Neuronal stem cell (in vitro differentiated cells): ENCODE measurements at places on chromosomes 7 and 10.

DNA sequence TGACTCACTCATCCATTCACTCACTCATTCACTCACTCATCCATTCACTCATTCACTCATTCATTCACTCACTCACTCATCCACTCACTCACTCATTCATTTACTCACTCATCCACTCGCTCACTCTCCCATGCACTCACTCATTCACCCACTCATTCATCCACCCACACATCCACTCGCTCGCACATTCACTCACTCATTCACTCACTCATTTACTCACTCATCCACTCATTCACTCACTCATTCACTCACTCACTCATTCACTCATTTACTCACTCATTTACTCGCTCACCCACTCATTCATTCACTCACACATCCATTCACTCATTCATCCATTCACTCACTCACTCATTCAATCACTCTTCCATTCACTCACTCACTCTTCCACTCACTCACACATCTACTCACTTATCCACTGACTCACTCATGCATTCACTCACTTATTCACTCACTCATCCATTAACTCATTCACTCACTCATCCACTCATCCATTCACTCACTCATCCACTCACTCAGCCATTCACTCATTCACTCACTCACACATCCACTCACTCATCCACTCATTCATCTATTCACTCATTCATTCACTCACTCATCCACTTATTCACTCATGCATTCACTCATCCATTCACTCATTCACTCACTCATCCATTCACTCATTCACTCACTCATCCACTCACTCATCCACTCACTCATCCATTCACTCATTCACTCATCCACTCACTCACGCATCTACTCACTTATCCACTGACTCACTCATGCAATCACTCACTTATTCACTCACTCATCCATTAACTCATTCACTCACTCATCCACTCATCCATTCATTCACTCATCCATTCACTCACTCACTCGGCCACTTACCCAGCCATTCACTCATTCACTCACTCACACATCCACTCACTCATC lies 74.0 kb downstream of the CARD11 start:
- no peak for DNase-seq

GRCh38 chr10:45180507-45180906 lies 134.9 kb downstream of the OR13A1 start:
- DNase-seq = no peak

GRCh38 chr7:131145026-131145425 lies 182.7 kb upstream of the MKLN1 start:
- no peak for DNase-seq

GRCh38 chr10:8829592-8829991 lies 775.1 kb downstream of the GATA3 start:
- DNase-seq = no peak

GRCh38 chr10:48412933-48413332 lies 106.5 kb downstream of the MAPK8 start:
- no peak for DNase-seq

DNA sequence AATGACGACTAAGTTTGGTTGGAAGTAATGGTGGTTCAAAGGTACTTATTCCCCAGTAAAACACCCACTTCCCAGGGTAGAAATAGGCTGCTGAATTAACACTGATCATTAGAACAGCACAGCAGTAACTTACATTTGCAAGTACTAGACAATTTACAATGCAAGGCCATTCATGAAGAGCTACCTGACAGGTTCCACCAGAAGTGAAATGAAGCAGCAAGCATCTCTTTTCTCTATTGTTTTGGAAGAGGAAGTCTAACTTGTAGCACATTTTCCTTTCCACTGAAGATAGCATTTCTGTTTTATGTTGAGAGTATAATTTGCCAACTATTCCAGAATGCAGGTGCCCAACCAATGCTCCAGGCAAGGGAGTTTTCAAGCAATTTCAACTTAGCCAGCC lies 145.9 kb downstream of the CREB5 start:
- no peak for DNase-seq

DNA sequence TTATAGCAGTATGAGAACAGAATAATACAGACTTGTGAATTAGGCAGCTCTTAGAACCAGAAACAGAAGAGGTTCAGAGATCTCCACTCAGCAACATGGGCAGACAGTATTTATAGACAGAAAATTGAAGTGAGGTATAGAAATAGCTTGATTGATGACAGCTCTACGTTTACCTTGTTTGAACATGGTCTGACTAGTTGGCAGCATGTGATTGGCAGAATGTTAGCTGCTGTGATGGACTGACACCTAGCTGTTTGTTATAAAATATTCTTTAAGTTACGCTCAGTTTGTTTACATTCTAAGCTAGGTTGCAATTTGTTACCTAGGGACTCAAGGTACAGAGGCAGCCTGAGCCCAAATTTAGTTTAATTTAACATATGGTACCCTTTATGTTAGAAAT lies 73.7 kb upstream of the TMEM229A start:
- DNase-seq = no peak

DNA sequence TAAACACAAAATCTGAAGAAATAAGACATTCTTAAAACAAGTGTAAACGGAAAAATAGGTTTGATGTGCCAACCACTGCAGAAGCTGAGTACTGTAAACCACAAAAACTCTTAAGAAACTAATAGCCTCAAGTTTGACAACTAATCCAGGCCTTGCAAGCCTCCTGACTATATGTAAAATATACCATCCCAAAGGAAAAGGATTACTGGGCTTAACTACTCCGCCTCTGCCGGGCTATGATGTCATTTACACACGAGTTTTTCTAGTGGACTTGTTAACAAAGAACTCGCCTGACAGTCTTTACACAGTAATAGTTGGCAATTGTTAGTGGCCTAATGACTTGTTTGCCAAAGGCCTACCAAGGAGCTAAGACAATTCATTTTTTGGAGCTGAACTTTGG lies 2.1 kb downstream of the KIF5B start:
- DNase-seq = peak; percentile 11

DNA sequence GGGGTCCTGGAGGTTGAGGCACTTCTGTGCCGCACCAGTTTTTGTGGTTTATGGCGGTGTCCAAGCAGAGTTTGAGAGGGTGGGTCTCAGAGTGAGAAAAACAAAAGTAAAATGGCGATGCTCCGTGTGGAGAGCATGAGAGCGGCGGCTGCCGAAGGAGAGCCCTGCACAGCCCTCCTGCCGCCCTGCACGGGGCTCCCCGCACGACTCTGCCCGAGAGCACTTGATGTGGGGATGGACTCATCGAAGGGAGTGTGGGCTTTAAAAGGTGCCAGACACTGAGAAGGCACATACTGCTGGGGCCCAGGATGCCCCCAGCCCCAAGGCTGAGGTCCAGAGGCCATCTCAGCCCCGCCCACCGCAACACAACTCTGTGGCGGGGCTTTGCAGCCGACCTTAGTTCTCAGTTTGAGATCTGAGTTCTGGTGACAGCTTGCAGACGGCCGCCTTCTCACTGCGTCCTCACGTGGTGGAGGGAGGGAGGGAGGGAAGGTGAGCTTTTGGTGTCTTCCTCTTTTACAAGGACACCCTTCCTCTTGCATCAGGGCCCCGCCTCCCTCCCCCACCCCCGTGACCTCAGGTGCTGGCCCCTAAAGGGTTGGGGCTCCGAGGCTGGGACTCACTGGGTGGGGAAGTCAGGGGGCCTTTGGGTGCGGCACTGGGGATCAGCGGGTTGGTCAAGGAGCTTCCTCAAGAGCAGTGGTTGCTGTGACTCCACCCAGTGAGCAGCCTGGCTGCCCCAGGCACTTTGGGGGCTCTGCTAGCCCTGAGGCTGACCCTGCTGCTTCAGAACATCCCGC lies 69.1 kb downstream of the NKX6-2 start:
- DNase-seq = no peak

- DNase-seq = no peak
These were observed 81.5 kb upstream of the DIP2C start for GRCh38 chr10:770975-771374.

GRCh38 chr7:6365451-6365850 lies 82.3 kb downstream of the DAGLB start:
- DNase-seq = no peak

- DNase-seq = no peak
These were observed 15.0 kb downstream of the RET start for GRCh38 chr10:43091846-43092245.

DNA sequence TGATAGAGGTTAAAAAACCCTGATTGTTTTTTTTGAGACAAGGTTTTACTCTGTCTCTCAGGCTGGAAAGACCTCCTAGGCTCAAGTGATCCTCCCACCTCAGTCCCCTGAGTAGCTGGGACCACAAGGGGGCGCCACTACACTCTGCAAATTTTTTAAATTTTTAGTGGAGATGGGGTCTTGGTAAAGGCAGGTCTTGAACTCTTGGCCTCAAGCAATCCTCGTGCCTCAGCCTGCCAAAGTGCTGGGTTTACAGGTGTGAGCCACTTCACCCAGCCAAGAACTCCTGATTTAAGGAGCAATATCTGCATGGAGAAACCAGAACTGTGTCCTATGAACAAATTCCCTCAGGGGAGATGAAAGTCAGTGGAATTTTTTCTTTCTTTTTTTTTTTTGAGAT lies 7.3 kb upstream of the KLHDC10 start:
- peak; percentile 55 for DNase-seq

DNA sequence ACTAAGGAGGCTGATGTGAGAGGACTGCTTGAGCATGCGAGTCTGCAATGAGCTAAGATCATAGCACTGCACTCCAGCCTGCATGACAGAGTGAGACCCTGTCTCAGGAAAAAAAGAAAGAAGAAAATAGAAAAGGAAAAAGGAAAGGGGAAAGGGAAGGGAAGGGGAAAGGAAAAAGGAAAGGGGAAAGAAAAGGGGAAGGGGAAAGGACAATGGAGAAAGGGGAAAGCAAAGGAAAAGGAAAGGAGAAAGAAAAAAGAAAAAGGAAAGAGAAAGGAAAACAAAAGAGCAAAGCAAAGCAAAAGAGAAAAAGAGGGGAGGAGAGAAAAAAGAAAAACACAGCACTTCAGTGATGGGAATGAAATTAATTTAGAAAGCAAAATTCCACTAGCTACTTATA lies 179.3 kb downstream of the SRPK2 start:
- no peak for DNase-seq

- no peak for DNase-seq
These were observed 63.1 kb upstream of the KCNIP2 start for GRCh38 chr10:101906586-101907183.

- DNase-seq = no peak
These were observed 118.0 kb downstream of the CELF2 start for GRCh38 chr10:11135709-11136108.

GRCh38 chr10:108902619-108903285 lies 1020.6 kb downstream of the XPNPEP1 start:
- DNase-seq = no peak

DNA sequence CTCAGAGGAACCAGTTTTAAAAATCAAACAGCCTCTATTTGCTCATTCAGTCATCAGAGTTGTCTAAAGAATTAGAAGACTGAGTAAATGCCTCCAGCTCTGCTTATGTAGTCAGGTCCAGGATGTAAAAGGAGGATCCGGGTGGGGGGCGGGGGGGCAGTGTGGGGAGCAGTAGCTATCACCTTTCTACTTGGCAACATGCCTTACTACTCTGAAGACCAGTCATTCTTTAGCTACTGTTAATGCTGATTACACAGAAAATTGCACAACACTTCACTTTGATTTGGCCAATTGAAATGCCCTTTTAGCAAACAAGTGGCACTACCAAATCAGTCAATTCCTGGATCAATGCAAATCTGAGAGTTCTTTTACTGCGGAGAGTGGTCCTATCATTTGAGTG lies 164.2 kb downstream of the NXPH1 start:
- no peak for DNase-seq

DNA sequence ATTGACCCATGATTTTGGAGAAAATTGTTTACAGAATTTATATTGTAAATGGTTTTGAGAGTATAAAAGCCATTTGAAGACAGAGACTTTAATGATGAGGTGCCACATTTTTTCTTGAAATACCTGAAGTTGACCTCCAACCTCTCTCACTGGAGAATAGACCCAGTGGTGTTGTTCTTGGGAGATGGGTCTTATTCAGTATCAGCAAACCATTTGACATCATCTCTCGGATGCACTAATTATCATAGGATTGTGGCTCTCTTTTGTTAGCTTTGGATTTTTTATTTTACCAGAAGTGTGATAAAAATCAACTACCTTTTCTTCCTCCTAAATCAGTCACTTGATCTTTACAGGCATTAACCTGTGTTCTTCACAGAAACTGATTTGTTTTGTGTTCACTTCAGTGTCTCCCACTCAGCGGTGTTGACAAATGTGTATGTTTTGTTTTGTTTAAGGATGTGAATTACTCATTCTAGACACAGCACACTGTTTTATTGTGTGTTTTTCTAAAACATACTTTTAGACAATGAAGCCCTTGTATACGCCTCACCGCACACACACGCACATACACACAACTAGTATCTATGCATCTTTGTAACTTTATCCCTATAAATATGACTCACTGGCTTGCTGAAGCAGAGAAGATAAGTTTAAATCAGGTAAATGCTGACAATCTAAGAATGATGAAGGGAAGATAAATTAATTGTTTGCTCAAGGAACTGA lies 455.6 kb downstream of the INHBA start:
- no peak for DNase-seq

GRCh38 chr7:158933468-158934139 lies 77.2 kb downstream of the DYNC2I1 start:
- no peak for DNase-seq

DNA sequence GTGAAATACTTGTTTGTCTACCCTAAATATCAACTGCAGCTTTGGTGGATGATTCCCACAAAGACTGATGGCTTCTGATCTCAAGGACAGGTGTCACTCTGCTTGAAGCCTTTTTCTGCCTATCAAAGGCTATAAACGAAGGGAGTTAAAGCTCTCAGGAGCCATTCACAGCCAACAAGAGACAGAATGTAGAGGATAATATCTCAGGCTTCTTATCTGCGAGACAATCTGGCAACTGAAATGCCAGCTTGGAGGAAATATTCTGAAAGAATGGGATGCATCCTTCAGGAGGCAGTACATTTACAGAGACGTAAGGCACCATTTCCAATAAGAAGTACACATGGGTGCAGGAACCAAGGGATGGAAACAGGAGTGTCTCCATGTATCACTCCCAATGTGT lies 549.4 kb downstream of the GPAM start:
- no peak for DNase-seq

- DNase-seq = no peak
These were observed 22.2 kb upstream of the BAIAP2L1 start for GRCh38 chr7:98423043-98423442.

- no peak for DNase-seq
These were observed 77.9 kb downstream of the ZMIZ1 start for GRCh38 chr10:79146611-79147130.

DNA sequence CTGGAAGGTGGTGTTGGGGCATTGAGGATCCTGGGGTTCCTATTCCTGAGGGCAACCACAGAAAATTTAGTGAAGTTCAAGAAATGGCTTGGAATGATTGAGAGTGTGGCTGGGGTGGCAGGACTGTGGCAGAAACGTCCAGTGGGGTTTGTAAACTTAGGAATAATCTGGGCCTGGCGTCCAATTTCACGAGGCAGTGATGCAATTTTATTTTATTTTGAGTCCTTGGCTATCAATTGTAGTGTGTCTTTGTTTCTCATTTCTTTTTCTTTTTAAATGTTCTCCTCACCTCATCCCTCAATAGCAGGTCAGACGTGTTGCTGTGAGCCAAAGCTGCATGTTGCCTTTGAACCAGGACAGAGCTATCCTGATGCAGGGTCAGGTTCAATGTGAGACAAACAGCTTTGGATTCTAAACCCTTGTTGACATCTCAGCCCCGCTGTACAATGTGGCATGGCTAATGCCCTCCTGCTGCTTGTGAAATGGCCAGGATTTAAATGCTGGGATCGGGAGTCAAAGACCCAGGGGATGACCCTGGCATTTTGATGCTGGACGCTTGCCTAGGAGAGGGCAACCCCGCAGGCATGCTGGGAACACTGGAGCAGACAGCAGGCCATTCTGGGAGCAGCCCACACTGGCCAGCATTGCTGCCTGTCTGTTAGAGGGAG lies 64.8 kb downstream of the RBM20 start:
- DNase-seq = no peak

- DNase-seq = no peak
These were observed 41.6 kb downstream of the BMPR1A start for GRCh38 chr10:86798025-86798424.
